GM04504 (cell line): ENCODE measurements at places on chromosomes 12 and 14.

- DNase-seq = no peak
Observed at GRCh38 chr14:63051992-63052391, 6.7 kb upstream of the KCNH5 start.

GRCh38 chr12:112126000-112126438, 659 bp downstream of the TRAFD1 start:
- no peak for DNase-seq

DNA sequence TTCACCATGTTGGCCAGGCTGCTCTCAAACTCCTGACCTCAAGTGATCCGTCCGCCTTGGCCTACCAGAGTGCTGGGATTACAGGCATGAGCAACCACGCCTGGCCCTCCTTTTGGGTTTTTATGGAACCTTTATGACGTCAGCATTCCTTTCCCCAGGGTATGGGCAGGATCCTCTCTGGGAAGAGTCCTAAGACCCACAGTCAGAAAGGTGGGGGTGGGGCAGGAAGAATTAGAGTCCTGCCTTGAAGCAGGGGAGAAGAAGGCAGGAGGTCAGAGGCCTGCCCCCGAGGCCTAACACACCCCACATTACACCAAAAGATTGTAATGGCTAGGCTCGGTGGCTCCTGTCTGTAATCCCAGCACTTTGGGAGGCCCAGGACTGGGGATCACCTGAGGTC, 30.8 kb upstream of the CDK17 start:
- DNase-seq = no peak

- DNase-seq = no peak
Observed at GRCh38 chr14:23861666-23862065, 91.9 kb upstream of the DHRS4 start.

DNA sequence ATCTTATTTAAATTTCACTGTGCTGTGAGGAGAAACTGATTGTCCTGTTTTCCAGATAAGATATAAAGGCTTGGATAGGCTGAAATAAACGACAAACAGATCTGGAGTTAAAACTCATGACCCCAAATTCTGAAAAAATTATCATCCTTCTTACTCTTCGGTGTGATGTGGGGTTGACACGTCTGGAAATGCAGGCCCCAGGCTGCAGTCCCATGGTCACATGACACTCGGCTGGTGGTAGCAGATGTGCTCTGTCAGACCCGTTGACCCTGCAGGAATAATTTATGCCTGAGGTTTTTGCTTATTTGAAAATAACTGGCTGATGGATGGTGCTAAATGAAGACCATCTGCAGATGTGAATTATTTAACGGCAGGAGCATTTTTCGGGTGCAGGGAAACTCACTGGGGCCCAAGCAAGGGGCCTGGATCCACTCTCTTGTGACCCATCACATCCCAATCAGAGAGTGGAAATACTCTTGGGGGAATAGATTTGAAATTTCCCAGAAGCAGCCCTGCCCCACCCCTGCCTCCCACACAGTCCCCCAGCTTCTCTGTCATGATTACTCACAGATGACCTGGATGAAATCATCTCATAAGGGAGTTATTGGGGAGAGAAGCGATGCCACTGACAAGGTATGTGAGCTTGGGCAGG, 47.7 kb upstream of the CMKLR1 start:
- DNase-seq = no peak
